ENCODE measurements at places on chromosomes 4 and X.

DNA sequence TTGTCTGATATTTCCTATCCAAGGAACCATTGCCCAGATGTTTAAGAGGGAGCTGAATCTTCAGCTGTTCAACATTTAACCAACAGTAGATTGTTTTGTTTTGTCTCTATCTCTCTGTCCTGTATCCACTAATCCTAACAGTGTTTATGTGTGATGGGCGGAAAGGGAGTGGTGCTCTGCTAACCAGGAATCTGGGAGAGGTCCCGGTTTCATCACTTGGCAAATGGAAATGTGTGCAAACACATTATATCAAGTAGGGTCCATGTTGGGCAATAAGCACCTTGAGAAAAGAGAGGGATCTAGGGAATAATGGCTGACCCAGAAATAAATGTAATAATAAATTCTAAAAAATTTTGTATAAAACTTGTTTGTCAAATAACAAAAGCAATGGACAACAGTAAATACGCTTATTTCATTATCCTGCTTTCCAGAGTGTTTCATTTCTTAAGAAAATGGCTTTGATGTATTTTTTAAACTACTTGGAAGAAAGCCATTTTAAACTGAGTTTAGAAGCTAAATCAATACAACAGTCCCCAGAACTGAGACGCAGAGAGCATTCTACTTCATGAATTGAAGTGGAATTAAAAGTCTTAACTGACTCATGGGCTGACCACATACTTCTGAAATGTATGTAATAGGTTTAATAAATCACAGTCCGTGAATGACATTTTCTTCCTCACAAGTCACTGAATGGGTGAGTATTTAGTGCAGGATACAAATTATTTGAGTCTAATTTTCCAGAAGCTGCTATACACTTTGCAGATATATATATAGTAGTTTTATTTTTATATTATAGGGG, 55.8 kb downstream of the EMCN start:
- H3K27ac ChIP-seq = no peak overlapping the region
- DNase-seq = no peak
- no peaks in the 10 kb centered on the region for H3K4me1 ChIP-seq
- H3K27me3 ChIP-seq = no peaks in the 10 kb centered on the region

DNA sequence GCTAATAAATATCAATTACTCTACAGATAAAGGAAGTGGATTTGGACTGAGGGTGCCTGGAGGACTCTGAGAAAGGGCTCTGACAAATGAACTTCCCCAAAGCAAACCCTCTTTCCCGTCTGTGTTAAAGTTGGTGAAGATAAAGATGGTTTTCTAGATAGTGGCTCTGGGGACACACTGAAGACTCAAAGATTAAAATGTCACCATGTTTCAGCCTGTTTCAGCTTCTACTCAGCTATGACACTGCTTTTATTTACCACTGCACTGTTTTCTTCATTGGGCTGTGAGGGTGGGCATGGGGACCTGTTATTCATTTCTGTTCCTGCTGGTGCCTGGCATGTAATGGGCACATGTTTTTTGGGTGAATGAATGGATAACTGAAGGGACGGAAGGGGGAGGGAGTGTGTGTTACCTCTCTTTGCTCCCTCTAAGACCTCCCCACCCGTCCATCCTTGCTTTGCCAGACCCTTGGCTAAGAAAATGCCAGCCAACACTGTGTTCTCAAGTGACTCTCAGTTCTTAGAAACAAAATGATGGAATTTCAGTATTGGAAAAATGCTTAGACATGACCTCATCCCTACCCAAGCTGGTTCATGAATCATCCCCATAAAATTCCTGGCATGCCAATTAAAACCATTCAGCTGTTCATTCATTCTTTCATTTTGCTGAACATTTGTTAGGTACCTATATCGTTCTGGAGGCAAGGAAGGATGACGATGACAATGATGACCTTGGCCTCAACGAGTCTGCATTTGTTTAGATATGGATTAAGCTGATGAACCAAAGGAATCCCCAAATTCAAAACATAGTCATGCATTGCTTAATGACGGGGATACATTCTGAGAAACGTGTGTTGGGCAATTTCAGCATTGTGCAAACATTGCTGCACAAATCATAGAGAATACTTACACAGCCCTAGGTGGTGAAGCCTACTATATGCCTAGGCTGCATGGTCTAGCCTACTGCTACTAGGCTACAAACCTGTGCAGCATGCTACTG, 13.4 kb upstream of the STK32B start:
- H3K27ac ChIP-seq = no peak overlapping the region
- no peak for DNase-seq
- no peak overlapping the region for H3K4me3 ChIP-seq
- H3K36me3 ChIP-seq = no peaks in the 10 kb centered on the region
- H3K4me1 ChIP-seq = no peaks in the 10 kb centered on the region

- H3K27ac ChIP-seq = no peak overlapping the region
- no peaks in the 10 kb centered on the region for H3K27me3 ChIP-seq
- DNase-seq = no peak
- H3K4me1 ChIP-seq = no peaks in the 10 kb centered on the region
Observed at GRCh38 chr4:108635070-108635655, 14.8 kb downstream of the RPL34 start.

DNA sequence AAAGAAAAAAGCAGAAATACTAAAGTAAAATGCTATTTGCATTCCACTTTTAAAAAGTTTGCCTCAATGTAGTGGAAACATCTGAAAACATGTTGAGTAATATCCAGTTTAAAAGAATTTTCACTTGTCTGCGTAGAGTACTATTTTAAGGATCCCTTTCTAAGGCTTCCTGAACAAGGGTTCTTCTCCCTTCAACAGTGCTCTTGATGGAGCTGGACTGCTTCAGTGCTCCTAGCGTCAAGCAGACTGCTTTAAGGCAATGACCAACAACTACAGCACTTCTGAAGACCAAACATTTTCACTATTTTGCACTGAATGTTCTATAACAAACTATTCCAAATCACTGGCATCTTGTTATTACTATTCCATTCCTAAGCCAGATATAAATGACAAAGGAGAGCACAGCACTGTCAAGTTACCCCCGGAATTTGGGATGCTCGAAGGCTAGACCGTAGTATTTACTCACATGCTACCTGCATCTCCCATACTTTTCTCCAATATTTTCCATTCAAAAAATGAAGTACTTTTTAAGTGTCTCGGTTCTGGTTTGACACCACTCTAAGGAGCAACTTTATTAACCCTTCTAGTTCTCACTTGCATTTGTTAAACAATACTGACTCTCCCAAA, 36.1 kb downstream of the TMEM165 start:
- no peaks in the 10 kb centered on the region for H3K4me1 ChIP-seq
- no peak overlapping the region for H3K4me3 ChIP-seq
- DNase-seq = no peak
- no peak overlapping the region for H3K27ac ChIP-seq
- H3K27me3 ChIP-seq = no peaks in the 10 kb centered on the region

DNA sequence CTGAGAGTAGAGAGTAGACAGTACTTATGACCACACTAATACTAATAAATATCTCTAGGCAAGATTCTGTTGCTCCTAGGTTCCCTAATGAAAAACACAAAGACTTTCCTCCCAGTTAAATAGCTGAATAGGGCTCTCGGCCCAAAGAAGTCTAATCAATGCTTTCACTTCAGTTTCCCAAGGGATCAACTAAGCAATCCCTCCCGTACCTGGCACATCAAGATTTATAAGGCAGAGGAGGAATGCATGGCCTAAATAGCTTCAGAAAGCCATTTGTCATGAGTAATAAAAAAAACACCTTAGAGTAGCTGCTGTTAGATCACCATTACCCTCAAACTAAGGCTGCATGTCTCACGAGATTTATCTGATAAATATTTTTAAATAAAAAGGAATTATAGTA, 56.8 kb upstream of the EXOC1L start:
- no peak overlapping the region for H3K27ac ChIP-seq
- H3K36me3 ChIP-seq = no peaks in the 10 kb centered on the region
- no peak for DNase-seq

GRCh38 chr4:183860731-183861130, 44.4 kb upstream of the STOX2 start:
- H3K4me1 ChIP-seq = no peaks in the 10 kb centered on the region
- DNase-seq = no peak
- no peak overlapping the region for H3K4me3 ChIP-seq
- H3K27ac ChIP-seq = no peak overlapping the region
- H3K36me3 ChIP-seq = no peaks in the 10 kb centered on the region

GRCh38 chr4:55754754-55755350, 64.7 kb upstream of the EXOC1L start:
- H3K36me3 ChIP-seq = no peaks in the 10 kb centered on the region
- H3K4me1 ChIP-seq = no peaks in the 10 kb centered on the region
- DNase-seq = no peak
- no peak overlapping the region for H3K4me3 ChIP-seq
- H3K27me3 ChIP-seq = no peaks in the 10 kb centered on the region

DNA sequence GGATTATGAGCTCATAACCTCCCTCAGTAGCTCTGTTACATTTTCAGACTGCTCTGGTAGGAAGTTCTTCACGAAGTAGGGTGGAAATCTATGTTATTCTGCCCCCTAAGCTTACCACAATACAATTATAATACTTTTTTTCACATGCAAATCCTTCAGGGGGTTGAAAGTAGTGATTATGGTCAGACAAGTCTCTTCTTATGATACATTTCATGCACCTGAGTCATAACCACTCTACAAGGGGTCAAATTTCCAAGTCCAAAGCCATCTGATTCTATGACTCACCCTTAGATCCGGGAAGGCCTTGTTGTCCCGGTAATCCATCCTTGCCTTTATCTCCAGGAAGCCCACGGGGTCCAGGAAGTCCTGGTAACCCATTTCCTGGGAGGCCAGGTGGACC, 95.2 kb downstream of the ATG4A start:
- H3K4me3 ChIP-seq = no peak overlapping the region
- H3K4me1 ChIP-seq = no peaks in the 10 kb centered on the region

Measured in vagina (tissue), 2 donors.